Suprapubic skin (tissue), 4 donors: ENCODE measurements at places on chromosomes 2 and 18. TPM values are rescaled to one million over a fixed set of nuclear protein-coding genes. Genes with fewer than 3 reads are reported as not detected.

DNA sequence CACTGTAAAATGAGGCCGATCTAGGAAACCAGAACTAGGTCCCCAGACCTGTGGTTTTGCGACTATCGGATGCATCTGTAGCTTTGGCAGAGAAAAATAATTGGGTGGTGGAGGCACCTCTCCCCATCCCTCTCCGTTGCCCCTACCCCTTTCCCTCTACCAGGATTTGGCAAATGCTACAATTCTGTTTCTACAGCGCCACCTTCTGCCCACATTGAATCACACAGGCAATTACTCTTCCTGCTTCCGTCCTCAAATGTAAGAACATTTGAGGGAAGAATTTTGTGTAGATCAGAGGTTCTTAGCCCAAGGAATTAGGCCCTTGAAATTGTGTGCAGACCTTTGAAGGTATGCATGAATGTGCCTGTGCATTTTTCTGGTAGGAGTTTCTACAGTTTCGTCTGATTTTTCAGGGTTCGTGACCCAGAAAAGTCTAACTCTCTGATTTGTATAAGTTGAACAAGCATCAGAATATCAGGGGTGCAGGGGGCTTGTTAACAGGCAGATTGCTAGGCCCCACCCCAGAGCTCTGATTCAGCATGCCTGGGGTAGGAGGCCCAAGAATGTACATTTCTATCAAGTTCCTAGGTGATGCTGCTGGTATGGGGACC, 11.2 kb downstream of the ATP6V1B1 start:
- peak; percentile 47 for DNase-seq

DNA sequence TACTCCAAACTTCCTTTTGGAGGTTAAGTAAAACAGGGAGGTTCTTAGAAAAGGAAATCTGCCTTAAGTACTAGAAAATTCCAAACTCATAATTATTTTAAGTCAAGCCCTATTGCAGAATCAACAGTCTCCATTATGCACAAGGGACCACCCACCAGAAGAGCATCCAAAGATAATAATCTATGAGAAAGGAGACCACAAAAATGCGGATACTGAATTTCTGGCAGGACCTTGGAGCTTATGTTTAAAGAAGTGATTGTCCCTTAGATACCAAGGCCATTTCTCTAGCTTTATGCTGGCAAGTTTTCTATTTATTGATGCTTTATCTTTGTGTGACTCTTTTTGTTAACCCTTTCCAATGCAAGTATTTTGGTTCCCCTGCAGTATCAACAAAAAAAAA, 404.0 kb upstream of the MMADHC start:
- no peak for DNase-seq

DNA sequence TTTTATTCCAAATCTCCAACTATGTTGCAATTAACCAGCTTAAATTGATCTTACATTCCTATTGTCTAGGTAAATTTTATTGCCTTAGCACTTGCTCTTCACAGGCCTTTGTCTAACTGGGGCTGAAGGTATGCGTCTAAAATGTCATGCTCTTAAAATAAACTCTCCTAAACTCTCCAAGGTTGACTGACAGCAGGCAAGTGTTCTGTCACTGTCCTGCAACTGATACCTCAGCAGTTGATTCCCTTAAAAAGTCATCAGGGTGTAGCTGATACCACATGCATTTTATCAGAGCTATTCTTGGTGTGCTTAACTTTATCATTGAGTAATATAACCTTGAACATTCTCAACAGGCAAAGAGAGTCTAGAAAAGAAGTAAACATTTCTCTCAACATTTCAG, 680 bp downstream of the TTN start:
- DNase-seq: no peak

DNA sequence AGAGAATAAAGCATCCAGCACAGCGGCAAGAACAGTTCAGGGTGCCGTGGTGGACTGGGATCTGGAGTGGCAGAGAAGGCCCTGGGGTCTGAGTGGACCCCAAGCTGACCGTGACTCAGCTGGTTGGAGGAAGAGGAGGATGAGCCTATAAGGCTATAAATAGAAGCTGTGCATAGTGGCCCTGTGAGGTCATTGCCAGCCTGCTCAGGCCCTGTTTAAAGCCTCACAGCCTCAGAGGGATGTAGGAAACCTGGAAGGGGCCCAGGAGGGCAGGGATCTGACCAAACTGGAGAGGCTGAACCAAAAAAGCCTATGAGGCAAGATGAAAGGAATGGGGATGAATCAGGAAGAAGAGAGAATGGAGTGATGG, 11.3 kb upstream of the DES start:
- DNase-seq: no peak

- DNase-seq: no peak
Observed at GRCh38 chr2:143822736-143823135, 693.5 kb downstream of the ARHGAP15 start.

DNA sequence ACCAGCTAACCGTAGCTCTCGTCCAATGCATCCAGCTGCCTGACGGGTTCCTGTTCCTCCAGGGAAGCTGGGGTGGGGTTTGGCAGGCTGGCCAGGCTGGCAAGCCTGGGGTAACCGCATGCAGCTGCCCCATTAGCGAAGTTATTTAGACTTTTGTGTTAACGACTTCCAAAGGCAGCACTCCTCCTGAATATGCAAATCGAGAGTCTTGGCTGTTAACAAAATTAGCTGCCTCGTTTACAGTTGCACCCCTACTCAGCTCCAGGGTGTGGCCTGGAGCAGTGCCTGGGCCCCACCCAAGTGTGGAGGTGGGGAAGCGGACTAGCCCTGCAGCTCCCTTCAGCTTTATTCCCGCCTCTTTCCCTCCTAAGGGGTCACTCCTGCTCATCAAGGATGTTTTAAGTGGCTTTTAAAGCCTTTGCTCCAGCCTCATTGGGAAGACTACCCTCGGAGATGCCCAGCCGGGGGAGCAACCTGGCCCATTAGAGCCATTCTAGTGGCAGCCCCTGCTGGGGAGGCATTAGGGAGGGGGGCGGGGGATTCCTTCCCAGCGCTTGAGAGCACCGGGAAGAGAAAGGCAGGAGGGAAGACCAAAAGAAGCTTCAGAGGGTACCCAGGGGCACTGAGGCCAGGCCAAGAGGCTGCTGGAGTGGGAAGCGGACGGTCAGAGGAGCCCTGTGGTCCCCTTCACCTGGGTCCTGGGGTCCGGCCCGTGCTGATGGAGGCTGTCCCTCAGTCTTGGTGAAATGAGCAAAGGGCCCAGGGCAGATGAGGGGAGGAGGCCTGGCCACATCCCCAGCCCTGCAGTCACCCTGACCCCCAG, 204.1 kb downstream of the CELF4 start:
- no peak for DNase-seq

DNA sequence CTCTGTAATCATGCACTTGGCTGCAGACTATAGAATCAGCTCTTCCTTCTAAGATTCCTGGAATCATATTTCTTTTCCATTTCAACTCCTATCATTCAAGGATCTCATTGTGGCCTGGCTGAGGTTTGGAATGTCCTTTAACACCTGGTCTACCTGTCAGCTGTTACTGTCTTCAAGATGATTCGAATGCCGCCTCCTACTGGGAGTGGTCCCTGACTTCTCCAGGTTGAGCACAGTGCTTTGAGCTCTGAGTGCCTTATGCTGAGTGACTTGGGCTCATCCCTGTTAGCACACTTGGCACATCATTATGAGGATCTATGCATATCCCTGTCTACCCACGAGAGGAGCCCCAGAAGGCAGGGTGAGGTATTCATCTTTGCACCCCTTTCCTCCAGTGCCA, 87.6 kb downstream of the MARCHF4 start:
- DNase-seq: no peak

DNA sequence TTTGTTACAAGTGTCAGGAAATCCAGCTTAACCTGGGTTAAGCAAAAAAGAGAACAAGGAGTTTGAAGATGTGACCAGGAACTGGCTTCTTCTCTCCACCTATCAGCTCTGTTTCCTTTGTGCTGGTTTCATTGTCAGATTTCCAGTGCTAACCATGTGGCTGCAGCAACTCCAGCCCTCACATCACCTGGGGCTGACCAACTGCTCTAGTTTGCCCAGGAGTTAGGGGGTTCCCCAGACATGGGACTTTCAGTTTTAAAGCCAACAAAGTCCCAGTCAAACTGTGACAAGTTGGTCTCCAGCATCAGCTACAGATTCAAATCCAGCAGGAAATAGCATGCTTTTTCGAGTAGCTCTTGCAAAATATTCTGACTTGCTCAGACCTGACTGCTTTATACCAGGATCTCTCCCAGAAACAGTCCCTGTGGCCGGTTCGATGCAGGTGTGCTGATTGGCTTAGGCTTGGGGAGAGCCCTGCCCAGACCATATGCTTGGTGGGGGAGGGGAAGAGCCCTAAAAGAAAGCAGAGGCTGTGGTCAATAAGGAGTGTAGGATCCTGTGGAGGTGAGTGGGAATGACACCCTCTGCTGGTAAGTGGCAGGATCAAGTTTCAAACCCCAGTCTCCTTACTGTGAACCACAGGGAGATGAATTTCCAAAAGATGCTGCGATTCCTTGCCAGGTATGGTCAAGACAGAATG, 49.5 kb downstream of the KCNE4 start:
- DNase-seq: no peak

Gene PLCL1
- 2.6 TPM for total RNA-seq

Gene ICOS
- not detected for total RNA-seq

Gene RTP5
- not detected for total RNA-seq

Gene LAMA3
- 233 TPM for total RNA-seq

Gene FNDC4
- total RNA-seq: 8.0 TPM

Gene SLC38A11
- total RNA-seq: 0.52 TPM

Gene CHRNG
- total RNA-seq: not detected

Gene GCKR
- total RNA-seq: 1.0 TPM
